ENCODE measurements at places on chromosomes 3 and 15. TPM values are rescaled to one million over a fixed set of nuclear protein-coding genes. Genes with fewer than 3 reads are reported as not detected.

Gene LNP1
- 1.9 TPM for total RNA-seq

Gene SCN11A
- total RNA-seq, result 0.08 TPM

Gene IL17RC
- total RNA-seq, result 0.60 TPM

Gene SMCO1
- total RNA-seq, result not detected

Gene HYPK
- 20.9 TPM for total RNA-seq

Gene LYZL4
- not detected for total RNA-seq

DNA sequence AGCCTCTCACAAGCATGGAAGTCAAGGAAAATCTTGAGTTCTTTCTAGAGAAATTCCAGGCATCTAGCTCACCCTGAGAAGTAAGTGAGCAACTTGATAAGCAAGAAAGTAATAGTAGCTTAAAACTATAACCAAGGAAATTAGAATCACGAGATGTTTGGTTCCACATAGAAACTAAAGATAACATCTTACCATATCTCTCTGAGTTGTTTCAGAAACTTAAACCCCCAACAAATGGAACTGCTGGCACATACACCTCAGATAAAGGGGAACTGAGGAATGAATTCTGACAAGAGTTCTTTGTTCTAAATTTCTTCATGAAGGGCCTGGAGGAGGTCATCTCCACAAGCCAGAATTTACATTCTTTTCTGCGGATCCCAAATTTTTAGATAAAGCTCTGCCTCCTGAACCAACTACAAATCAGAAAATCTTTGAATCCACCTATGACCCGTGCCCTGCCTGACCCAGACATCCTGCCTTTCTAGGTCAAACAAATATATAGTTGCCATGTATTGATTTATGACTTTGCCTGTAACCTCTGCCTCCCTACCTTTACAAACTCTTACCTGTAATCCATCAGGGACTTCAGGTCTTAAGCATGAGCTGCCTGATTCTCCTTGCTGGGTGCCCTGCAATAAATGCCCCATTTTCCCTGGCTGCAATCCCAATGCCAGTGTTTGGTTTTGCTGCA, 26.4 kb upstream of the ABHD17C start:
- no peaks in the 10 kb centered on the region for H3K36me3 ChIP-seq
- H3K4me3 ChIP-seq, result no peak overlapping the region
- H3K4me1 ChIP-seq, result no peaks in the 10 kb centered on the region
- no peak for DNase-seq
- peaks cover 17% of the 10 kb centered on the region for H3K27me3 ChIP-seq

GRCh38 chr15:63931556-63931955, 97.8 kb upstream of the HERC1 start:
- DNase-seq, result no peak
- H3K4me1 ChIP-seq, result peaks cover 3% of the 10 kb centered on the region
- H3K36me3 ChIP-seq, result no peaks in the 10 kb centered on the region
- H3K27me3 ChIP-seq, result no peaks in the 10 kb centered on the region

DNA sequence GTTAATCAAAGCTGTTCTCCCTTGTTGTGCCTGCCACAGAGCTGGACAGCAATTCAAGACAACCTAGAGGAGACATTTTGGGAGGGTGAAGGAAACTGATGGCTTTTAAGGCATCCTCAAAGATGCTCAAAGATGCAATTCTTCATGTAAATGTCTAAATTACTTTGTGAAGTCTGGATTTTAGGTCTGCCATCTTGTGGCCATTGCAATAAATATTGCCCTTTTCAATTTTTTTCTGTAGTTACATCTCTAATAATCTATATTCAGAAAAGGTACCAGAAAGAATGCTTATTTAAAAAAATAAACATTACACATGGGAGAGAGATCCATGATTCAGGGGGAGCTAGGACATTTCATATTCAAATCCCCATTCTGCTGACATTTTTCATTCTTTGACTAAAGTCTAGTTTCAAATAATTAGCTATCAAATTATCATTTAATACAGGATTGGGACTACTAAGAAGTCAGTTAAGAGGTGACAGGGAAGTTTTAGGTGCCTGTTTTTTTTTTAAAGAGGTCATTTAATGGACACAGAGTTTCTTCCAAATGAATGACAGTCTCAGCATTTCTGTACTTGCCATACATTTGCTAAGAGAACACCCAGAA, 259.8 kb upstream of the WNT5A start:
- H3K27me3 ChIP-seq, result no peaks in the 10 kb centered on the region
- H3K36me3 ChIP-seq, result no peaks in the 10 kb centered on the region
- no peak overlapping the region for H3K27ac ChIP-seq
- no peak for DNase-seq

GRCh38 chr15:39497759-39498565, 82.9 kb upstream of the THBS1 start:
- H3K4me3 ChIP-seq, result no peak overlapping the region
- no peak for DNase-seq
- peaks cover 6% of the 10 kb centered on the region for H3K27me3 ChIP-seq
- no peaks in the 10 kb centered on the region for H3K36me3 ChIP-seq
- H3K4me1 ChIP-seq, result peaks cover 5% of the 10 kb centered on the region
- H3K27ac ChIP-seq, result no peak overlapping the region

DNA sequence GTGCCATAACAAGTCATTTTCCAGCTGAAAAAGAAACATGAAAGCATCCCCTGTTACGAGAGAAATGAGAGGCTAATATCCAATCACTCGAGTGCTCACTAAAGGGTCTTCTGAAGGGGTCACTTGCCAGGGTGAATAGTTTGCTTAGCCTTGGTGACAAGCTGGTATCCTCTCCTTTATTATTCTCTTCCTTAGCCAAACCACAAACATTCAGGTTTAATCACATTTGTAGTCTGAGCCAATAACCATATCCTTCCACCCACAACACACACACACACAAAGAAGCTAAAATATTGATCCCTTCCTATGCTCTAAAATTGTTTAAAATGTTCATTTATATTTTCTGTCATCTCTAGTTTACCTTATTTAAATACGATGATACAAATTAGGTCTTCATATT, 240.5 kb upstream of the TMCO5A start:
- no peaks in the 10 kb centered on the region for H3K27me3 ChIP-seq
- no peak for DNase-seq
- H3K36me3 ChIP-seq, result no peaks in the 10 kb centered on the region
- H3K4me1 ChIP-seq, result no peaks in the 10 kb centered on the region
- no peak overlapping the region for H3K4me3 ChIP-seq
- no peak overlapping the region for H3K27ac ChIP-seq

GRCh38 chr15:86647810-86648440, 568.3 kb downstream of the AGBL1 start:
- H3K4me1 ChIP-seq, result peaks cover 27% of the 10 kb centered on the region
- H3K4me3 ChIP-seq, result no peak overlapping the region
- no peaks in the 10 kb centered on the region for H3K27me3 ChIP-seq
- no peak for DNase-seq

DNA sequence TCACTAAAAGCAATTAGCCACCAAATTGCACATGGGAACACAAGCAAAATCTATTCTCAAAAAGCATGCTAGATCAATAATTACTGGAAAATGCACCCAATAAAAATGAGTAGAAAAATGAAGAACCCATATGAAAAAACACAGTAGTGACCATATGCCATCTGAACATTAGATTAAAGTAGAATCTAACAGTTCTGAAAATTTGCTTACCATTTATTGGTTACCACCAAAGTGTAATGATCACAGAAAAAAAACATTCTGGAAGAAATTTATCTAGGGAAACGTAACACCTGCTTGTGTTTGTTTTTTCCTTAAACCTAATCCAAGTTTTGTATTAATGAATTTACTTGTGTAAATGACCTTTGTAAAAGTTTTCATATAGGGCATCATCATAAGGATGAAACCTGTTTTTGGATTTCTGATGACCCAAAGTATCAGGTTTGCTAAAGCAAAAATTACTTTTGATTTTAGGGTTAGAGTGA, 37.6 kb upstream of the AADAC start:
- H3K27me3 ChIP-seq, result peaks cover 4% of the 10 kb centered on the region
- H3K36me3 ChIP-seq, result no peaks in the 10 kb centered on the region
- no peaks in the 10 kb centered on the region for H3K4me1 ChIP-seq
- H3K27ac ChIP-seq, result no peak overlapping the region
- no peak overlapping the region for H3K4me3 ChIP-seq
- DNase-seq, result no peak

DNA sequence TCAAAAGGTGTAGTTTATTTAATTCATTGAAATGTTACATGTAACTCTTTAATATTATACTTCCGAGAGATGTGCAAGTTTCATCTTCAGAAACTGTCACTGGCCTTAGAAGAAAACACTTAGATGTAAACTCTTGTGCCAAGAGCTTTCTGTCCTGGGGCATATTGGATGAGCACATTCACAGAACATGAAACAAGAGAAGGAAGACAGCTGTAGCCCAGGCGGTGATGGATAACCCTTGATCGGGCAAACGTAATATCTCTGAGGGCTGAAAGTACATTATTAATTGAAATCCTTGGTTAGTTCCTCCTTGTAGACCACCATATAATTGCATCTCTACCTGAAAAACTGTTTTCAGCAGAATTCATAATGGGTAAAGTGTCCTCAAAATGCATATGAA, 67.4 kb downstream of the MECOM start:
- H3K4me3 ChIP-seq, result no peak overlapping the region
- H3K36me3 ChIP-seq, result no peaks in the 10 kb centered on the region
- no peak overlapping the region for H3K27ac ChIP-seq
- no peaks in the 10 kb centered on the region for H3K4me1 ChIP-seq
- no peak for DNase-seq

- peaks cover 39% of the 10 kb centered on the region for H3K27me3 ChIP-seq
- no peak overlapping the region for H3K4me3 ChIP-seq
- no peak for DNase-seq
- no peaks in the 10 kb centered on the region for H3K36me3 ChIP-seq
- no peak overlapping the region for H3K27ac ChIP-seq
Observed at GRCh38 chr15:39573844-39574243, 7.0 kb upstream of the THBS1 start.

- H3K27me3 ChIP-seq, result no peaks in the 10 kb centered on the region
- H3K4me3 ChIP-seq, result no peak overlapping the region
- no peak for DNase-seq
- H3K36me3 ChIP-seq, result no peaks in the 10 kb centered on the region
- H3K4me1 ChIP-seq, result no peaks in the 10 kb centered on the region
Observed at GRCh38 chr3:168959731-168960130, 703.8 kb downstream of the MECOM start.

GRCh38 chr15:67558502-67558901, 16.0 kb downstream of the MAP2K5 start:
- no peaks in the 10 kb centered on the region for H3K27me3 ChIP-seq
- H3K36me3 ChIP-seq, result peaks cover 44% of the 10 kb centered on the region
- no peak overlapping the region for H3K27ac ChIP-seq
- H3K4me3 ChIP-seq, result no peak overlapping the region

GRCh38 chr15:97977734-97978133, 17.2 kb downstream of the ARRDC4 start:
- H3K27me3 ChIP-seq, result no peaks in the 10 kb centered on the region
- H3K4me1 ChIP-seq, result peaks cover 1% of the 10 kb centered on the region
- no peak for DNase-seq
- no peak overlapping the region for H3K4me3 ChIP-seq
- no peaks in the 10 kb centered on the region for H3K36me3 ChIP-seq

DNA sequence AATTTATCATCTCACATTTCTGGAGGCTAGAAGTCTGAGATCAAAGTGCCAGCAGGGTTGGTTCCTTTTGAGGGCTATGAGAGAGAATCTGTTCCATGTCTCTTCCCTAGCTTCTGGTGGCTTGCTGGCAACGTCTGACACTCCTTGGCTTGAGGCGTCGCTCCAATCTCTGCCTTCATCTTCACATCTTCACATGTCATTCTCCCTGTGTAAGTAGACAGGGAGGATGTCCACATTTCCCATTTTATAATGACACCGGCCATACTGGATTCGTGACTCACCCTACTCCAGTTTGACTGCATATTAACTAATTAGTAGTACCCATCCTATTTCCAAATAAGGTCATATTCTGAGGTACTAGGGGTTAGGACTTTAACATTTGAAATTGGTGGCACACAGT, 17.5 kb upstream of the ARHGAP31 start:
- H3K27me3 ChIP-seq, result no peaks in the 10 kb centered on the region
- peaks cover 12% of the 10 kb centered on the region for H3K4me1 ChIP-seq
- no peak for DNase-seq
- peaks cover under 1% of the 10 kb centered on the region for H3K36me3 ChIP-seq
- H3K4me3 ChIP-seq, result no peak overlapping the region

DNA sequence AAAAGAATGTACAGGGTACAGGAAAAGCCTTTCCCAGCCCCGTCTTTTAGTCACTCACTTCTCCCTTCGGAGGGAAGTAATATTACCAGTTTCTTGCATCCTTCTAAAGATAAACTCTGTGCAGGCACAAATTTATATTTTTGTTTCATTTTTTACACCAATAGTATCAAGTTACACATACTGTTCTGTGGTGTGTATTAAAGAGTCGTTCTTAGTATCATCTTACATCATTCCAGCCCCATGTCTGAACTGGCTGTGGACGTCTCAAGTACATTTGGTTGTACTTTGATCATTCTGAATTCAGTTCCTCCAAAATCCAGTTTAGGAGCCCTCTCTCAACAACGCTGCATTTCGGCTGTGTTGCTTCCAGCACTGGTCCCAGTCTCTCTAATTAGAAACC, 68.7 kb downstream of the LMLN start:
- no peaks in the 10 kb centered on the region for H3K27me3 ChIP-seq
- H3K36me3 ChIP-seq, result peaks cover 8% of the 10 kb centered on the region
- no peak overlapping the region for H3K27ac ChIP-seq

GRCh38 chr15:69469467-69470201, 17.0 kb downstream of the RPLP1 start:
- H3K27me3 ChIP-seq, result no peaks in the 10 kb centered on the region
- H3K36me3 ChIP-seq, result no peaks in the 10 kb centered on the region
- DNase-seq, result no peak
- H3K4me1 ChIP-seq, result peaks cover 31% of the 10 kb centered on the region
- no peak overlapping the region for H3K4me3 ChIP-seq

- peaks cover 20% of the 10 kb centered on the region for H3K27me3 ChIP-seq
- H3K36me3 ChIP-seq, result no peaks in the 10 kb centered on the region
- H3K27ac ChIP-seq, result no peak overlapping the region
- DNase-seq, result no peak
Observed at GRCh38 chr3:130527426-130527825, 10.4 kb downstream of the COL6A6 start.

- H3K4me3 ChIP-seq, result peak overlapping the region; percentile 93
- H3K27ac ChIP-seq, result peak overlapping the region; percentile 92
- H3K36me3 ChIP-seq, result peaks cover 21% of the 10 kb centered on the region
- no peaks in the 10 kb centered on the region for H3K27me3 ChIP-seq
- peaks cover 43% of the 10 kb centered on the region for H3K4me1 ChIP-seq
- peak; percentile 96 for DNase-seq
Observed at GRCh38 chr15:75450307-75451201, 936 bp downstream of the SIN3A start.

GRCh38 chr3:60344340-60344739, 906.9 kb downstream of the FHIT start:
- peaks cover 5% of the 10 kb centered on the region for H3K36me3 ChIP-seq
- H3K27me3 ChIP-seq, result no peaks in the 10 kb centered on the region
- no peak overlapping the region for H3K27ac ChIP-seq
- DNase-seq, result no peak
- no peaks in the 10 kb centered on the region for H3K4me1 ChIP-seq
- H3K4me3 ChIP-seq, result no peak overlapping the region

- H3K27me3 ChIP-seq, result peaks cover 3% of the 10 kb centered on the region
- H3K4me3 ChIP-seq, result no peak overlapping the region
- H3K36me3 ChIP-seq, result no peaks in the 10 kb centered on the region
- DNase-seq, result no peak
Observed at GRCh38 chr3:176789947-176790346, 407.3 kb downstream of the TBL1XR1 start.

Measured in activated naive CD8-positive, alpha-beta T cell treated with anti-CD3 and anti-CD28 coated beads for 36 hours (primary cell).